NT2/D1 (cell line): ENCODE measurements at places on chromosomes 7 and 10.

DNA sequence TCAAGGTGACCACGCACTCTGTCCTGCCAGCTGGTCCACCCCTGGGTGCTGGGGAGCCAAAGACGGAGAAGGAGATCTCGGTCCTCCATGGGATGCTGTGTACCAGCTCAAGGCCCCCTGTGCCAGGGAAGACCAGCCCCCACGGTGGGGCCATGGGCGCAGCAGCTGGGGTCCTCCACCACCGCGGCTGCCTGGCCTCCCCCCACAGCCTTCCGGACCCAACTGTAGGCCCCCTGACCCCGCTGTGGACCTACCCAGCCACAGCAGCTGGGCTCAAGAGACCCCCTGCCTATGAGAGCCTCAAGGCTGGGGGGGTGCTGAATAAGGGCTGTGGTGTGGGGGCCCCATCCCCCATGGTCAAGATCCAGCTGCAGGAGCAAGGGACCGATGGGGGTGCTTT is 5.4 kb downstream of the NYAP1 start:
- no peak for DNase-seq

GRCh38 chr7:97009753-97010732 is 4.7 kb downstream of the DLX6 start:
- no peak for DNase-seq

DNA sequence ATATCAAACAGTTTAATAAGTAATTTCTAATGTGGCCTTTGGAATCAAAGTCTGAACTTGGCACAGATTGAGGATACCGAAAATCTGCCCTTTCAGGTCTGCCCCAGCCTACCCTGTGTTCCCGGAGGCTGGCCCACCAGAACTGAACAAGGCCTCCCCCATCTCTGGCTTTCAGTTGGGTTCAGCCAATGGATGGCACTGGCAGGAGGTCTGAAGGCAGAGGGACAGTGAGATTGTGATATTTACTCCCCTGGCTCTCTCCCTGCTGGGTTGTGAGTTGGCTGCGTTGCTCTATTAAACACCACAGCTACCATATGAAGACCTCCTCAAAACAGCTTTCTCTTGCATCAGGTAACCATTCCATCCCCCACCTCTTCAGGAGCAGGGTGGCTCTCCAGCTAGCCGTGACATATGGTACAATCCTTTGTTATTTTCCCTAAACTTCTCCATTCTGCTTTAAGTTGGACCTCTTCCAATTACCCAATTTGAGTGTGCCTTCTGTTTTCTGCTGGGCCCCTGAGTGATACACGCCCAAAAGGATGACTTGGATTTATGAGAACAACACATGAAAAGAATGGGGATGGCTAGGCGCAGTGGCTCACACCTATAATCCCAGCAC is 28.1 kb downstream of the DNMBP start:
- DNase-seq: no peak

GRCh38 chr7:70598976-70599375 is 533.0 kb upstream of the GALNT17 start:
- no peak for DNase-seq

DNA sequence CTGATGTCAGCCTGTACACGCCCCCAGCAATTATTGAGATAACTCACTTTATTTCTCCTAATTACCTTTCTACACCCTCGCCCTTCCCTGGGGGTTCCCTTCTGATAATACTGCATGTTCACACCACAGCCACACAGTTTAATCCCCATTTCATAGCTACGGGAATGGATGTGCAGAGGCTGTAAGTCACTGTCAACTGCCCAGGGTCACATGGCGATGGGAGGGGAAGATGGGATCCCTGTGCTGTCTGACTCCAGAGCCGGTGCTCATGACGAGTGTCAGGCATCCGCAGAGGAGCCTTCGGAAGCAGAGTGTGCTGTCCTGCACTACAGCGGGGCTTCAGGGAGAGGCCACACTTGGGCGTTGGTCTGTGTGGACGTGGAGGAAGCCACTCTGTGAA is 688.7 kb downstream of the SDK1 start:
- DNase-seq: no peak

DNA sequence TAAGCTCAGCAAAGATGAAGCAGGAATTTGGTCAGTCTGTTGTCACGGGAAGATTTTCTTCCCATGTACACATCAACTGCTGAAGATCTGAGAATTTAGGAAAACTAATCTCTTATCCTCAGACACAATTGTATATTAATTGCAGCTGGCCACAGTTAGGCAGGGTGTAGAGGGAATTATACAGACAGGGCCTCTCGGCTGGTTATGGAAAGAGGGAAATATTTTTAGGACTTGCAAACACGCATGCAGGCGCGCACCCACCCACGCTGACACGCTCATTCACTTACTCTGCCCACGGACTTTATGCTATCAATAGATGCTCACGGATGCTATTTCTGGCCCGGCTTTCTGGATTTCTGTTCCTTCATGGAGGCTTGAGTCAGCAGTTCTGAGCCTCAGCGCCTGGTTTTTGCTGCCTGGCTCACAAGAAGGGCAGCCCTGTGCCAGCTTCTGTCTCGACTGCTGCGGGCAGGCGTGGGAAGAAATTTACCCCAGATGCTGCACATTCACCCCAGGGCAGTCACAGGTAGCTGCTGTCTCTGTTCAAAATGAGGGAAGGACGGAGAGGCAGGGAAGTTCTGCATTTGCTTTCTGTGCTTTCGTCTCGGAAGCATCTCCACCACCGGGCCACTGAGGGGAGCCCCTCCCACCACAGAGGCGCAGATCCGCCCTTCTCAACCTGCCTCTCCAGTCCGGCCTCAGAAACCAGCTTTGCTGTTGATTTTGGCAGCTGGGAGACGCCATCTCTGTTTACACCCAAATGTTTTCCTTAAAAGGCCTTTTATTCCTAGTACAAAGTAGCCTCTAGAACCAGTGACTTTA is 116.3 kb upstream of the BTBD16 start:
- DNase-seq: no peak

DNA sequence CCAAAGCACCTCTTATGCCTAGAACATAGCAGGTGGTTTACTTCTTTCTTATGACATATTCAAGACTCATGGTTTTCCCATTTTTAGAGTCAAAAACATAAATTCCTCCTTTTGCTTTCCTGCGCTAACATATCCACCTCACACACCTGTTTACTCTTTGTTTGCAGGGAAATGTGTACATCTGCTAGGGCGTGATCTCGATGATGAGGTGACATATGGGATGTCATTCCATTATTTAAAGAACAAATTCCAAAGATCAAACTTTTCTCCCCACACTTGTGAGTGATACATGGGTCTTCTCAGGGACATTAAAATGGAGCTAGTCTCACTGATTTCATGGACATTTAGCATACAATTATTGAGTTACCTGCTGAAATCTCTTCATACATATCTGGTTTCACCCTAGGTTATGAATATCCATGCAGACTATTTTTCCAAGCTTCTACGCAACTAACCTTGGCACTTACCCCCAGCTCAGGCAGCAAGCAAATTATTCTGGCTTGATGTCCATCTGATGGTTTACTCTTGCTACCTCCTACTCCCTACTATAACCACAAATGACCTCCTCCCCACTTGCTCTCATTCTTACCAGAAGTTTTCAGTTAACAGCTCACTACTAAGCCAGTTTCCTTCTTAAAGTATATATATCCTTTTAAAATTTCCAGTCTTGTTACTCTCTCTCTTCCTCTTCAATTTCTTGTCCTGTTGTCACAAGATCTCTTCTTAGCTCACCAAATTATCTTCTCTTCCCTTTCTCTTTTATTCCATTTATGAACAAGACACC is 208.5 kb downstream of the RNLS start:
- DNase-seq: no peak

GRCh38 chr10:125037145-125037877 is 95.4 kb downstream of the ZRANB1 start:
- DNase-seq: no peak

GRCh38 chr7:130879191-130879590 is 145.2 kb upstream of the KLF14 start:
- no peak for DNase-seq

DNA sequence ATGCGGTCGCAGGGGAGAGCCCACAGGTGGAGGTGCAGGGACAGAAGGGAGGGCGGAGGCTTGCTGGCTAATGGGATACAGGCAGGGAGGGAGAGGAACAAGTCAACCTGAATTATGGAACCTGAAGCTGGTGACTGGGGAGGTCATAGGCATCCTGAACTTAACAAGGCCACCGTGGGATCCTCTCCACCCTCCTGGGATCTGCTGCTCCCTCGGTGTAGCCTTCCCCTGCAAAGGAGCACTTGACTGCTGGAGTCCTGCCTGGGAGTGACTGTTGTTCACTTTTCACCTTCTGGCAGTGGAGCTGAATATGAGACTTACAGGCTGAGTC is 223.1 kb downstream of the GFRA1 start:
- DNase-seq: no peak

DNA sequence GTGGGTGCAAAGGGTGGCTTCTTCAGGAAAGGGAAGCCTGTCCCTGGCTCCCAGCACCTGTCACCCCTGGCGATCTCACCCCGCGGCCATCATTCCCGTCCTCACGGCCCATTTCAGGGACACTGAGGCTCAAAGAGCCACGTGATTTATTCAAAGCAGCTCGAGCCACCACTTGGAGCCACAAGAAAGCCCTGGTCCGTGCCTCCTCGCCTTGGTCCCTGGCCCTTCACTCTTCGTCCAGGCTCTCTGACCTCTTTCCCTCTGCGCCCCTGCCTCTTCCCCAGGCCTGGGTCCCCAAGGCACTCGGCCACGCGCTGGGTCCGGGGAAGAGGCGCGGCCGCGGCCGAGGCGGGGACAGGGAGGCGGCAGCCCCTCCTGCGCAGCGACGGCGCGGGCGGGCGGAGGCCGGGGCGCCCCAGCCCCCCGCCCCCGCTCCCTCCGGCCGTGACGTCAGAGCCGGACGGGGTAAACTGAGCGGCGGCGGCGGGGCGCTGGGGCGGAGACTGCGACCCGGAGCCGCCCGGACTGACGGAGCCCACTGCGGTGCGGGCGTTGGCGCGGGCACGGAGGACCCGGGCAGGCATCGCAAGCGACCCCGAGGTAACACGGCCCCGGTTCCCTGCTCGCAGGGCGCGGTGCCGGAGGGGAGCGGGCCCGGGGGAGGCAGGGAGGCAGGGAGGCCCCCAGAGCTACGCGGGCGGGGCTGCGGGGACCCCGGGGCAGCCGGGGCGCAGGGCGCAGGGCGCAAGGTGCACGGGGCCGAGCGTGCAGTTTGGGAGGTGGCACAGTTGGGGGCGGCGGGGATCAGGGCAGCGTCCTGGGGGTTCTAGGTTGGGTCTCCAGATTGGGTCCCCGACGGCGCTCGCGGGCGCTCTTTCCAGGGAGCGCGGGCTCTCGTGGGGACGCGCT is at the start of gene SLC18A2:
SLC18A2 (plus strand) TSS at position 494 of the 909 bp plus-strand sequence. CDS start 580 bp downstream, outside the sequence.
- DNase-seq: no peak
